EH (cell line): ENCODE measurements at places on chromosomes 2 and 18.

DNA sequence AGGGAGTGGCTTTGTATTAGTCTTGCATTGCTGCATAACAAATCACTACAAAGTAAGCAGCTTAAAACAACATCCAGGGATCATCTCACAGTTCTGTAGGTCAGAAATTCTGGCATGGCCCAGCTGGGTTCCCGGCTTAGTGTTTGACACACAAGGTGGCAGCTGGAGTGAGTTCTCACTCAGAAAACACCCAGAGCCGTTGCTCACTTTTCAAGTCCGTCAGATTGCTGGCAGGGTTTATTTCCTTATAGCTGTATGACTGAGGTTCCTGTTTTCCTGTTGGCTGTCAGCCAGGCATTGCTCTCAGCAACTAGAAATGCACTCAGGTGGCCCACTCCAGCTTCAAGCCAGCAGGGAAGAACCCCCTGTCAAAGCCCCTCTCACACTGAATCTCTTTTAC lies 324.1 kb downstream of the CCDC178 start:
- DNase-seq = no peak

- peak; percentile 31 for DNase-seq
Observed at GRCh38 chr2:12704378-12704777, 12.4 kb upstream of the TRIB2 start.

DNA sequence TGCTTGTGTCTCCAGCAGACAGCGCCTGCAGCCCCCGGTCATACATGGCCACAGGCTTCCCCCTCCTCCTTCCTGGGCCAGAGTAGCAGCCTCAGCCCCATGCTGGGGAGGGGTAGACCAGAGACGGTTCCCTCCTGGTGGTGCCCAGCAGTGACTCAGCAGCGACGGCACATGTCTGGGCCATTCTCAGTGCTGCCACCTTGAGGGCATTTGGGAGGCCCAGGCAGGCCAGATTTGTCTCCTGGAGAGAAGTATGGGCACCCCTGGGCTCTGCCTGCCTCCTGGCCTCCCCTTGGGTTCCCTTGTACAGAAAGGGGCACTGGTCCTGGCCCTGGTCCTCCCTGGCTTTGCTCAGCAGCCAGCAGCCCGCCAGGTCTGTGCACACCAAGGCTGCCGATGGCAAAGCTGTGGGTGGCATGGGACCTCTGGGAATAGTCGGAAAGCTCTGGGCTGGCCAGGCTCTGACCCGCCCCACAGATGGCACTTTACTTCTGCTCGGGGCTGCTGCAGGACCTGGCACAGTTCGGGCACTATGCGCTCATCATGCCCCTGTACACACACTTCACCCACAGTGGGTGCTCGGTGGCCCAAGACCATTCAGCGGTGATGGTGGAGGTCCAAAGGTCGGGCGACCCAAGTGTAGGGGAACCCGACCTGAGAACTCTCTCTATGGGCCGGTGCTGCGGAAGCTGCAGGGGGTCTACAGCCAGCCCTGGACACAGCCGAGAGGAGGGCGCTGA lies 11.4 kb upstream of the ALPI start:
- DNase-seq = peak; percentile 68

DNA sequence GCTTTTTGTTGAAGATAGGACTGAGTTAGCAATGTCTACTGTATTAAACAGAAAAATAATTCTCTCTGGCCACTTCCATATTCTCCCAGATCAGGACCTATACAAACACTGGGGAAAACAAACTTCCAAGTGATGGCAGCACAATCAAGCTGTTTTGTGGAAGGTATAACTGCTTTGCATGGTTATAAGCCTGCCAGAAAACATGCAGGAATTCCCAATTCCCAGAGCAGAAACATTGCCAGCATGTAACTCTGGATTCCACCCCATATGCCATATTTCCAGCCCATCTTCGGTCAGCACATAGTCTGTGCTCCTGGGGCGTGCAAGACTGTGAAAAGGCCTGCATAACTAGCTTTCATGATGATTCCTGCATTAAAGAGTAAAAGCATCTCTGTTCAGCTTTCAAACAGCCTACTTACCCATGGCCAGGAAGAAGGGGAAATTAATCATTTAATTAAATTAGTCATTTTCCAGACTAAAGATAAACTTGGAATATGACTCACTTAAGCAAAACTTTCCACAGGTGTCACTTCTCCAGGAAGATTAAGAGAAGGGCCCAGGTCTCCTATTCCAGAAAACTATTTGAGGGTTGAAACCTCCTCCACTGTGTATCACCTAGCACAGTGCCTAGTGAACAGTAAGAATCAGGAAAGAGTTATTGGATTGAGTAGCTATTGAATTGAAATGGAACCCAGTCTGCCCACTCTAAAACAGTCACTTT lies 280.5 kb downstream of the NRXN1 start:
- no peak for DNase-seq

DNA sequence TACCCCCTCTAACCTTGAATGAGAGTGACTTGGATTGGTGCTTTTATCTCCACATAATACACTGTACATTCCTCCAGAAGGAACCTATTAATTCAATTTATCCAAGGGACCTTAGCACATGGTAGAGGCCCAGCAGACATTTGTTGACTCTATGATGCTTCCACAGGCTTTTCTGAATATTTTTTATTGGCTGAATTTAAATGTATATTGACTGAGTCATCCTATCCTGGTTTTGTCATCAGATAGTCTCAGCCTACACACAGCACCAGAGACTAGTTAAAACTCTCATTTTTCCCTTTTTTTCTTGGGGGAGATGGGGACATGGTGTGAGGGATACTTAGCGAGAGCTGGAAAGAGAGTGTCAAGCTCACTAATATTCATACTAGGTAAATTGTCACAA lies 101.6 kb downstream of the LRRC30 start:
- DNase-seq = no peak
